Astrocyte of the cerebellum (primary cell): ENCODE measurements at places on chromosomes 7 and 10.

- no peak for DNase-seq
Measured at GRCh38 chr10:36126076-36126475, 484.0 kb upstream of the FZD8 start.

DNA sequence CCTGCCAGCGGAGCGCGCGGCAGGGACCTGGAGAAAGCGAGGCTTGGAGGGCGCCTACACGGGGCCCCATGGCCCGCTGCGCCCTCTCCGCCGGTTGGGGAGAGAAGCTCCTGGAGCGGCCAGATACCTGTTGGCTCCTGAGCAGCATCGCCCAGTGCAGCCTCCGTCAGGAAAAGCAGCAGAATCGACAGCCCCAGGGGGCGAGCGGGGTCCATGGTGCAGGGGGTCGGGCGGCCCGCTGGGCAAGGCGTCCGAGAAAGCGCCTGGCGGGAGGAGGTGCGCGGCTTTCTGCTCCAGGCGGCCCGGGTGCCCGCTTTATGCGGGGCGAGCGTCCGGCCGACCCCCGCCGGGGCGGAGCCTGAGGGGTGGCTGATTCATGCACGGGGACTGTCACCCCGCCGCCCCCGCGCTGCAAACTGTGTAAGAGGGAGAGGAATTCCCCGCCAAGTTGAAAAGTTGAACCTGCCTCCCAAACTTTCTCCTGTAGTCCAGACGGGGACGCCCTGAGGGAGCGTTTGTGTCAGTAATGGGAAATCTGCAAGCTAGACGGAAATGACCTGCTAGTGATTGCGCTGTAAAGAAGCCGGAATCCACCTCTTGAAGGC, at the start of gene TFPI2:
Gene TFPI2 (minus strand): TSS at position 290 of the 605 bp plus-strand sequence. CDS start 75 bp downstream, at position 215.
- no peak for DNase-seq

- DNase-seq: no peak
Measured at GRCh38 chr7:135811506-135811905, 62.9 kb upstream of the FAM180A start.

DNA sequence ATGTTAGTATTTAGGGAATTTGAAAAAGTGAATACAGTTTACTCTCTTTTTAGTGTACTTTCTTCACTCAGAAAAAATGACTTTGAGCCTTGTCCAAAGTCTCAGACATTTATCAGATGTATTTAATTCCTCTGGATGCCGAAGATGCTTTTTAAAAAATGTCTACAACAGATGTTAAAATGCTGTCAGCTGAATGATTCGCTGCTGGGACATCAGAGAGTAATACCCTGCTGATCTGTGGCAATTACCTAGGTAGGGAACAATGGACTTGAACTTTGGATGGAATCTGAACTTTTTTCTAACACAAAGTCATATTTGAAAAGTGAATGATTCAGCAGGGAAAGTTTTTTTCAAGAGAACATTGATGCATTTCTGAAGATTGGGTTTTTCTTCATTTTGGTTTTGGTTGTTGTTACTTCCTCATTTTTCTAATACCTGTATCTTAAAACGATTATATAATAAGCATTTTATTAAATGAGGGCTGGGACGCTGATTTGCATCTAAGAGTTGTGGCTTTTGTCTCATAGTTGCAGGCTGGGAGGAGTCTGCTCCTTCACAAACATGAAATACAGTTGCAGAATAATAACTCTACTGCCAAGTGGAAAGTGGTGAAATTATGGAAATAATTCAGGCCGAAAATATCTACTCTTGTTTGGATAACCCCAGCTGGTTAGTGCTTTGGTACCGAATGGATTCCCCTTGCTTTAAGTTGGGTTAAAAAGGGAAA, 98.0 kb downstream of the SPAG6 start:
- no peak for DNase-seq

- no peak for DNase-seq
Measured at GRCh38 chr10:9097206-9097990, 1042.9 kb downstream of the GATA3 start.

GRCh38 chr10:55929291-55929690, 431.8 kb downstream of the ZWINT start:
- DNase-seq: no peak

- peak; percentile 94 for DNase-seq
Measured at GRCh38 chr10:93746844-93747284, 10.9 kb upstream of the LGI1 start.

GRCh38 chr10:115981081-115981480, 291.9 kb downstream of the GFRA1 start:
- DNase-seq: no peak

DNA sequence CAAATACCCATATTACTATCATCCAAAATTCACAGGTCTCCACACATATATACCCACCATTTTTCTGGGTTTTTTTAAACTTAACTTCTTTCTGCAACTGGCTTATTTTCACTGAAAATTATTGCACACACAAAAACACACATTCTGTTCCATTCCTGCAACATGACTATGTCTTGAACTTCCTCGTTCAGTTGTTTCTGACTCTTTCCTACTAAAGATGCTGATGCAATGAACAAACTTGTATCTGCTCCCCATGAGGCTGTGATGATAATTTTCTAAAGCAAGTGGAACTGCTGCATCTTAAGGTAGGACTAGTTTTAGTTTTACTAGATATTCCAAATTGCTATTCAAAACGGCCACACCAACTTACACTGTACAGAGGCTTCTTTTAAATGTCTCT, 77.7 kb downstream of the OSBPL3 start:
- no peak for DNase-seq

- DNase-seq: no peak
Measured at GRCh38 chr7:44112231-44112996, 8.3 kb downstream of the AEBP1 start.

GRCh38 chr10:4456776-4457175, 369.2 kb upstream of the AKR1E2 start:
- no peak for DNase-seq

- DNase-seq: no peak
Measured at GRCh38 chr10:119931871-119932270, 39.3 kb downstream of the SEC23IP start.

GRCh38 chr7:89104748-89105685, 309.5 kb upstream of the TEX47 start:
- DNase-seq: peak; percentile 29

DNA sequence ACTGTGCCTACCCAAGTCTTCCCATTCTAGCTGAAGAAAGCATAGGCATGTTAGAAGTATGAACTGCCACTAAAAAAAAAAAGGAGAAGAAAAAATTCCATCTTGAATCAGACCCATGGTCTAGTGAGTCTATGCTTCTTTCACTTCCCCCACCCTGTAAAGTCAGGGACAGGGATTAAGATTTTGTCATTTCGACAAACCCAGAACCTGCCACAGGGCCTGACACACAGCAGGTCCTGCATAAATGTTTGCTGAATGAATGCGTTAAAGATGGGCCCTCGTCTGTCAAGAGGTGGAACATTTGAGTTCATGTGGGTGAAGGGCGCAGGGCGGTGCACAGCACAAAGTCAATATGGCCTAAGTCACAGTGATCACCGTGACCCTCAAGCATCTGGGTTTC, 4.9 kb downstream of the HIPK2 start:
- DNase-seq: no peak

GRCh38 chr10:104045151-104046089, 40.3 kb downstream of the COL17A1 start:
- DNase-seq: peak; percentile 68

DNA sequence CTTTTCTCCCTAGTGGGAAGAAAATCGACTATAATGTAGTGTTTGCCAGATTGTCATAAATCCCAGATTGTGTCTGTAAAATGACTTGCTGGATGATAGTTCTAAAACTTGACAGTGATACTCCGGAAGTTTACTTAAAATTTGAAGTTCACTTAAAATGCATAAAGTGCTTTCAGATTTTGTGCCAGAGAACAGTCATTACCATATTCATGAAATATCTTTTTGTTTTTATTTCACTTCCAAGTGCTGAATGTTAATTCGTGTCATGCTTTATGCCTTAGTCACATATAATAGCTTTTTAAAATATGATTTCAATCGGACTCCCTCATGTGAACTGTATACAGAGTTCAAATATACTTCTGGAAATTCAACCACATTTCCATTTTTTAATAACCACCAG, 30.4 kb downstream of the PRPF18 start:
- peak; percentile 59 for DNase-seq

GRCh38 chr10:89003344-89003743, 12.7 kb downstream of the FAS start:
- no peak for DNase-seq

DNA sequence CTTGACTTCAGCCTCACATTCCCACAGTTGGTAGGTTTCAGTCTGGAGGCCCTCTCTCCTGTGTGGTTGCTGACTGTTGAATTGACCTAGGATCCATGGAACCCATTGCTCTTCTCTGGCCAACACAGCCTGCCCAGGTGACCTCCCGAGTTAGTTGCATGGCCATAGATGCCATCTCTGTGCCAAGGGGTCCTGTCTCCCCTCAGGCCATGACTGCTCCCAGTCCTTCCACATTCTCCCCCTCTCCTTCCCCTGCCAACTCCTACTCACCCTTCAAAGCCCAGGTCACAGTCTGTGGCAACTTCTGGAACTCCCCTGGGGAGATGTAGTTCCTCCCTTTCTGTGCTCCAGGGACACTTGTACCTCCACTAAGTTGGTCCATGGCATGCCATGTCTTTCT, 67.3 kb upstream of the GRB10 start:
- DNase-seq: no peak

DNA sequence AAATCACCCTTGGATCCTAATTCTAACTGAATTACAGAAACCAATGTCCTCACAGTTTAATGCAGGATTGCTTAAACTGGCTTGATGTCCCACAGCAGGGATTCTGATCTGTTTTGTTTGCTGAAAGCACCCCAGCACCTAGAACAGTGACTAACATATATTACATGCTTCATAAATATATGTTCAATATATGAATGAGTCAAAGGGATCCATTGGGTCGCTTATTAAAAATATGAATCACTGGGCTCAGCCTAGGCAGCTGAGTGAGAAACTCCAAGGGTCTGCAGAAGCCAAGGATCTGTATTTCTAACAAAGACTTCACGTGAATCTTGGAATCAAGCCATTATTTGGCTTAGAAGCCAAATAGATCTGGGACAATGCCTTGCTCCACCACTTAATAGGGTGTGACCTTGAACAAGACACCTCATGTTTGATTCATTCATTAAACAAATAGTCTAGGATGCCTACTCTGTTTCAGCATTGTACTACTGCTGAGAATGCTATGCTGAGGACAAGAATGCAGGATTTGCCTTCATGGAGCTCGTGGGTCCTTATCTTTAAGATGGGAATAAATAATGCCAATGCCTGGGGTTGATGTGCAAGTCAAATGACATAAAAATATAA, 103.4 kb upstream of the DLX6 start:
- no peak for DNase-seq

DNA sequence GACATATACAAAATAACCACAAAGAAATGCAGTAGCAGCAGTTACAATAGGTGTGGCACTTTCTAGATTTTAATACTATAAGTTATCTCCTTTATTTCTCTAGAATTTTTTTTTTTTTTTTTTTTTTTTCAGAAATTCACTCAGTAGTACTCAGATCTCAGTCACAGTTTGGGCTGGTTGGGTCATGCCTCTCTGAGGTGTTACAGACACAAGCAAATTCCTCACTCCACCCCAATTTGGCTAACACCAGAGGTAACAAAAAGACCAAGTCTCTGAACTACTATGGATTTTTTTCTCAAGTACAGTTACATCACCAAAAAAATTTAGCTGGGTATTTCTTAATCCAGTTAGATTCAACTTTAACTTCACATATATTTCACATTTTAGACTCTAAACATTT, 985.1 kb upstream of the LRRN3 start:
- DNase-seq: no peak

DNA sequence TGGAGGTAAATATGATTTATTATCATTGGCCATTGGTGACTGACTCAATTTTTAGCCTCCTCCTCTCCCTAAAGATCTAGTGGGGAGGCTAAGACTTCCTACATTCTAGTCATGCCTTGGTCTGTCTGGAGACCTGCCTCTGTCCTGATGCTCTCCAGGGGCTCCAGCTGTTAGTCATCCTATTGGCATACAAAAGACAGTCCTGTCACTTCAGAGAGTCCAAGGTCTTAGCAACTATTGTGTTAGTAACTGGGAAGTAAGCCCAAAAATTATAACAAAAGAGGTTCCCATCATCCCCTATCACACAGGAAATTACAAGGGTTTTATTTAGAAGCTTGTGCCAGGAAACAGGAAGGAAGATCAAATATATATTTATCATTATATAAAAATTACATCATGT, 400.6 kb upstream of the VSTM2A start:
- no peak for DNase-seq

- DNase-seq: peak; percentile 13
Measured at GRCh38 chr7:5452937-5453540, 29.4 kb upstream of the TNRC18 start.

DNA sequence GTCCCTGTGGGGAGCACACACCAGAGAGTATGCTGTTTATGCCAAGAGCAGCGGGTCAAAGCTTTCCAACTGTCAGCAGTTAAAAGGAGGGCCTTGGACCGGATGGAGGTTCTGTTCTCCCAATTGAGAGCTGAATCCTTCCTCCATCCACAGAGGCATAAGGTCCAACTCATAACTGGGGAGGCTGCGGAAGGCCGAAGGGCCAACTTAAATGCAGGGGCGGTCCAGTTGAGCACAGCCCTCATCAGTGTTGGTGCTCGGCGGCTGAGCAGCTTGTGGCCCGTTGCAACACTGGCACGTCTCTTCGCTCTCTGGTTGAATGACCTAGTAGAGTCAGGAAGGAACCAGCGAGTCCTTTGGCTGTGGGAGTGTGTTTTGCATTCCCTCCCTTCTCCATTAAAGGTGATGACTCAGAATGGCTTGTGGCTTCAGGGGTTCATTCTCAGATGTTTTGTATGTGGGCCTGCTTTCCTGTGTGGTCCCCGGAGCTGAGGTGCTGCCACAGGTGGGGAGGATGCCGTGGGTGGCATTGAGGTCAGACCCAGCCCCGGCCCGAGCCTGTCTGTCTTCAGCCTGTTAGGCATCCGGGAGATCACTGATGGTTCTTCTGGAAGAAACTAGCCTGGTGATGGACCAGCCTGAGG, 44.8 kb upstream of the DMBT1 start:
- no peak for DNase-seq

DNA sequence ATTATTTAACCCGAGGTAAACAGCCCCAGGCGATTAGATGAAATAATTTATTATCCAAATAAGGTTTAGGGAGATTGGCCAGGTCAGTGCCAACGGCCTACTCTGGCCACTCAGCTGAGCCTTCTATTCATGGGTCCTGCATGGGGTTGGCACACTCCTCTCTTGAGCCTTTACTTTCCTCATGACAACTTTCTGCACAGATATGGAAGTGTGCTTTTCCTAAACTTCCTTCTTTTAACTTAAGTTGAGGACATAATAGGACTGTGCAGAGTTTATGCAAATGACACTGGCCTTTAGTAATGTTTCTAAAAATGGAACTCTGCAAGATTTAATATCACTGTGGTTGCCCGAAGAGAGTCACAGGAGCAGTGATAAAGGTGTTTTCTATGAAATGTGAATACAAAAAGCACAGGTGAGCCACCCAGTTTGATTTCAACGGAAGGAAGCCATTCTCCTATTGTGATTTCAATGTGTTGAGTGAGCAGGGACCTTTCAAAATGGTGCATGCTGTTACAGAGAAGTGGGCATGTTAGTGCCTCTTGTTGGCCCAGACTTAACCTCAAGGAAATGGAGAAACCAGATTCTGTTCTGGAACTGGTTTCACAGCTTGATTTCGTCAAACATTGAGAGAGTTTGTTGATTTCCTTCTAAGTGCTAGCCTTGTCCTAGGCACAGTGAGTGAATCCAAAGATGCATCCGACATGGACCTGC, 55.7 kb downstream of the LYZL2 start:
- no peak for DNase-seq
